ENCODE measurements at places on chromosomes 7 and 10.

GRCh38 chr10:79418886-79419595 lies 26.4 kb downstream of the ZCCHC24 start:
- no peak for DNase-seq

DNA sequence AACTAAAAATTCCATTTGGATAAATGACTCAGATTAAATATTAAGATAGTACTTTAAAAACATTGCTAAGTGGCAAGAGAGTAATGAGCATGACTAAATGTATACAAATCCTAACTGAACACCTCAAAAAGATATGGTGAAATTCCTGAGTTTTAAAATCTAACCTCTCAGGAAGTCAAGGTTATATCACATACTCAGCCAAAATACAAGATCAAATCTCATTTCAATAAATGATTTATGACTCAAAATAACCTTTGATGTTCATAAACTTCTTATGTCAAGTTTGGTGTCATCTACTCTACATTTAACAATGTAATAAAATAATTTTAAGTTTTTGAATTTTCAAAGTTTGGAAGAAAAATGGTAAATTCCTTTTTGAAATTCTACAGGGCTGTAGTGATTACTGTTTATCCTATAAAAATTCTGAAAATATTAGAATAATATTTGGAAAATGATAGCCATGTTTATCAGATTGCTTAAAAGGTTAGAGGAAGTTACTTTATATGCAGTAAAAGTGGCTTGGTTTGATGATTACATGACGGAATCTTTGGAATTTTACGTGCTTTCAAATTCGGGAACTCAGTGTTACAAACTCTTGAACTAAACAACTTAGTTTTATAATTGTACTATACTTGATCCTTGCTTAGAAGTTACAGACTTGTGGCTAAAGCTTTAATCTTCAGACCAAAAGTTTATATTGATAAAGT lies 43.7 kb downstream of the ASZ1 start:
- no peak for DNase-seq

DNA sequence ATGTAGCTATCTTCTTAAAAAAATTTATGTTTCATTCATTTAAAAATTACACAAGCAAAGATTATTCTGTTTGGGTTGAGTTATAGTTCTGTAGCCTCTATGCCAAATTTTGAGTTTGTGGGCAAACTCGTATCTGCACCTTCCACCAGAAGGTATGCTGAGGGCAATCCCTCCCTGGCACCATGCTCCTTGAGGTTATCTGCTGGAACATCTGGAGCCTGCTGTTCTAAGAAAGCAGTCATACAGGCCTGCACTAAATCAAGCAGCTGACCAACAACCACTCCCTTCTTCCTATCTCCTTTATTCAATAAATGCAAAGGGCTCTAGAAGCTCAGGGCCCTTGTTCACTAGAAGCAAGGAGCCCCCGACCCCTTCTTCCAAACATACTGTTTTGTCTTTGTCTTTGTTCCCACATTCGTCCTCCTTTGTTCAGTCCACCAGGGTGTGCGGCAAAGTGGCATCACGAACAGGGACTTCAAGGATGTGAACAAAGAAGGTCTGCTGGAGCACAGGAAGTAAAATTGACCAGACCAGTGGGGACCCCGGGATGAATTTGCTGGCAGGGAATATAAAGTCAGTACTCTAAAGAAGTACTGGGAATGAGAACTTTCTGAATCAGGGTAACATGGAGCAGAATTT lies 36.4 kb downstream of the OR13A1 start:
- no peak for DNase-seq

DNA sequence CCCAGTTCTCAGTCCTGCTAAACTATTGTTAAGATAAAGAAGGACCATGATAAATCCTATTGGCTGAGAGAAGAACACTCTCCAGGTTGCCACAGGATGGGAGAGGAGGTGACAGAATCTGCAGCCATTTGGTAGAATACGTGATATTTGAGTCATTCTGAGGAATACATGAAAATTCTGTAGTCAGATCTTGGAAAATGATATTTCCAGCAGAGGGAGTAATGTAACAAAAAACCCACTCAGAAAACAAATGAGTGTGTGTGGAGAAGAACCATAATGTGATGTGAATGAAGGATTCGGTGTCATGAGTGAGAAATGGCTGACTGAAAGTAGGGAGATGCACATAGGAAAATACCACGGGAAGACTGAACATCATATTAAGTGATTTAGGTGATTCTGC lies 128.5 kb upstream of the PFKP start:
- DNase-seq, result no peak

- no peak for DNase-seq
Observed at GRCh38 chr7:117937049-117937752, 64.0 kb upstream of the CTTNBP2 start.

- no peak for DNase-seq
Observed at GRCh38 chr10:1309617-1310270, 253.6 kb downstream of the WDR37 start.

GRCh38 chr10:123854498-123854897 lies 37.1 kb downstream of the CPXM2 start:
- DNase-seq, result no peak

DNA sequence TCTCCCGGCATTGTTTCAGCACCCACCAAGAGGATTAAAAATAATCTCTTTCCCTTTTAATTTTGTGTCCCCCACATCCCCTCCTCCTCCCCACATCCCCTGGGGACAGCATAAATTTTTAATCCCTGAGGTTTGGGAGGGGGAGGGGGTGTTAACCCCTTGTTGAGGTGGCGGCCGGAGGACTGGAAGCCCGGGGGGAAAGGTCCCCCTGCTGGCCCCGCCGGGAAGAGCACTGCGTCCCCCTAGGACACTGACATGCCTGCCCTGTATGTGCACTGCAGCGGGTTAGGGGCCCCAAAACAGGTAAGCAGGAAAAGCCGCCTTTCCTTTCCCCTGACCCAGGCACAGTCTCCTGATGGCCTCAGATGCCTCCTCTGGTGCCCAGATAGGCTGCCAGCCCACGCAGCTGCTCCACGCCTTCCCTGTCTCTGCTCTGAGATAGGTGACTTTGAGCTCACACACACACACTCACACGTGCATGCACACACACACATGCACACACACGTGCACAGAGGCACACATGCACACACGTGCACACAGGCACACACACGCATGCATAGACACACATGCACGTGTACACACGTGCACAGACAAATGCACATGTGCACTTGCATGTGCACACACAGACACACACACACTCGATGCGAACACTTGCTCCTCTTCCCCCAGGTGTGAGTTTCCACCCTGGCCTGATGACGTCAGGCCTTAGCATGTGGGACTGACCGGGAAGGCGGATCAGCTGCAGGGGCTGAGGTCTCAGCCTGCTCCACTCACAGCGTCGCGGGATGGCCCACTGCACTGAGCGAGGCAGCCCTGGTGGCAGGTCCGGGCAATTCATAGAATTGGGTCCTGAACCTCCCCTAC lies 12.3 kb downstream of the CNPY1 start:
- no peak for DNase-seq

GRCh38 chr10:126654579-126654978 lies 15.9 kb downstream of the C10orf90 start:
- DNase-seq, result no peak

DNA sequence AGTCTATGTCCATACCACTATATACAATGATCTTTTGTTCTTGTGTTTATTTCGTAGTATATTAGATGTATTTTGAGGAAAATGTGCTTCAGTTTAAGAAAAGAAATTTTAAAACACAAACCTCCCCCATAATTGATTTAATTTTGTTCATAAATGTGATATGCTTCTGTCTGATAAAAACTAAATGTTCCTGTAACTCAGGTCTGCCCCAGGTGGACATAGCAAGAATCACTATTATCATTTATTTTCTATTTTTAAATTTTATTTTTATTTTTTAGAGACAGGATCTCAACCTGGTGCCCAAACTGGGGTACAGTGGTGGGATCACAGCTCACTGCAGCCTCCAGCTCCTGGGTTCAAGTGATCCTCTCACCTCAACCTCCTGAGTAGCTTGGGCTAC lies 43.2 kb downstream of the BEND7 start:
- DNase-seq, result no peak

DNA sequence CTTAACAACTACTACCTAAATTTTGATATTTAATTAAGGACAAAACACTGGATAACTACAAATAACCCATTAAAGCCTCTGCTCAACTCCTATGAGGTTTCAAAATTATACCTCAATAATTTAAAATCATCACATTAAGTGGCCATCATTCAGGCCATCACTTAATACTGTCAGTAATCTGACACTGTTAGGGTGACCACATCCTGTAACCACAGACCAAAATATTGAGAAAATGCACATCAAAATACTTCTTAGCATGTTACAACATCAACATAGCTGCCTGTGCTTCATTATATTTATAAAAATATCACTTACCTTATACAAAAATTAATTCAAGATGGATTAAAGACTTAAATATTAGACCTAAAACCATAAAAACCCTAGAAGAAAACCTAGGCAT lies 23.3 kb downstream of the SEM1 start:
- no peak for DNase-seq

DNA sequence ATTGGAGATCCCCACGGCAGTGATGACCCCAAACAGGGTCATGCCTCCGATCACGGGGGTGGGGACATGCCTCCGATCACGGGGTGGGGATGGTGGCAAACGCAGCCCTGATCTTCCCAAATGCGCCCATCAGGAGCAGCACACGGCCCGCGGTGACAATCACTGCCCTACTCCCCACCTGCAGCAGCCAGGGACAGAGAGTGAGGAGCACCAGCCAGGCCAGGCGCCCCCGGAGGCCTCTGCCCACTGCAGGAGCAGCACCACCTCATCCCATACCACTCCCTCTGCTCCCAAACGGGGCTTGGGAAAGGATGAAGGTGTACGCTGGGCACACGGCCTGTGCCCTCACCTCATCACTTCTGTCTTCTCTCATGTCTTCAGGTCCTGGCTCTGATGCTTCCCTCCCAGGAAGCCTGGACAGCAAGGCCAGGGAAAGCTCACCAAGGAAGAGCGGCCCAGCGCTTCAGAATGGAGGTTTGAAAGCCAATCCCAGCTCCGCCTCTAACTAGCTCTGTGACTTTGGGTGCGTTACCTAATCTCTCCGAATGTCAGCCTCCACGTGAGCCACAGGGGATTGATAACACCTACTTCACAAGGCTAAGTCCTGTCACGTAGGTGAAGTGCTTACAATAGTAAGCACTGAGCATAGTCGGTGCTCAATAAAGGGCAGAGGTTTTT lies 37.1 kb downstream of the STRA8 start:
- DNase-seq, result no peak

DNA sequence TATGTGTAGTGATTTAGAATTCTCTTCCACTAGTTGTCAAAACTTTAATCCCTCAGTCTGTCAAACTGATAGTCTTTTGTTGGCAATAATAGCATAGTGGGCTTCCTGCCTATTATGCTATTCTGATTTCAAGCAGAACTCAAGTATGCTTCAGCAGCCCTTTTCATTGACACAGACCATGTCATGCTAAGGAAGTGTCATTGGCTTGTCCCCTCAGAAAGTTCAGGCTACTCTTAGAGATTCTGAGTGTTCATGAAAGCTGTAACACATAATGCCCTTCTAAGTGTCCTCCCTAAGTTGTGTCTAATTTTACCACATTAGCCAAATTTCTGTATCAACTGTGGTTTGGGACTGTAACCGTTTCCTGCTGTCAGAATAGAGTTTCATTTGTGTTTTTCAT lies 198.7 kb downstream of the THSD7A start:
- DNase-seq, result no peak

- DNase-seq, result no peak
Observed at GRCh38 chr10:124221356-124222317, 128.2 kb upstream of the CHST15 start.

DNA sequence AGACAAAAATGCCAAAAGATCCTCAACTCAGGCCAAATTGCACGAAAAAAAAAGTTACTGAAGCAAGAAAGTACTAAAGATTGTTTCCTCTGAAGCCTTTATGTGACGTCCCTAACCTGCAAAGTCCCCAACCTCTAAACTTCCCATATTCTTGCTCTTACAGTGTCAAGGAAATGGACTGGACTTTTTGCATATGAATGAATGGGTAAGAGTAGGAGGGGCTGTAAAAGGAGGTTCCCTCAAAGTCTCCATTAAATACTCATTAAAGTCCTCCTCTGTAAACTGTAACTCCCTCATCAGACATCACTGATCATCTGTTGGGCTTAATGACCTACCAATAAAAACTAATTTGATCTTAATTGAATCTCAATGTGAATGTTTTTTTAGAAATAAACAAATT lies 164.8 kb upstream of the STEAP1 start:
- no peak for DNase-seq

DNA sequence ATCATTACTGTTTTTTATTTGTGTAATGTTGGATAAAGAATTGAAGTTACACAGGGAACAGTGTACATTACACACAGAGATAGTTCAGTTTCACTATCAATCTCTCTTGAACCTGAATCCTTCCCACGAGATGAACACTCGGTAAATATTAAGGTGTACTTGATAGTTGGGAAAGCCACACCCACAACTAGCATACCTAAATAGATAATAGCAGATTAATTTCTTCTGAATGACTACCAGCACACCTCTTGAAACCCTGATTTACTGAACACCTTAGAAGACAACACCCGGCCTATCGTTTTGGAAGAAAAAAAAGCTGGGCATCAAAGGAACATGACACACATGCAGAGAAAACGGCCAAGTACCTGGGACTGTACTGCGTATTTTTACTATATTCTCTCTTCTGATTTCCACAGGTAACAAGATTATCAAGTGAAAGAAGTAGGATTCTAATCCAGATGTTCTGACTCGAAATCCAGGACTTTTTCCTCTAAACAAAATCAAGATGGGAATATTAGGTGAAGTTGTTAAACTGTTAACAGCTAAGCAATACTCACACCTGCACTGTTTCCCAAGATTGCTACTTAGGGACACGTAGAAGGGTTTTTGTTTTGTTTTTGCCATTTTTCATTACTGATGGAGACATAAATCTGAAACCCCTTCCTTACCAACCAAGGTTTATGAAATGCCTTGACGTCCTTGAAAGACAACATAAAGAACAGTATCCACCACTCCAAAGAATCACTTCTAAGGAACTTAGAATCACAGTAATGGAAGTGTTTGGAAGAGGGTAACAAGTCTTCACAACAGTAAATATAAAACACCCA lies 1.0 kb downstream of the CCDC186 start:
- DNase-seq, result no peak

GRCh38 chr7:114502454-114503254 lies 88.0 kb downstream of the FOXP2 start:
- DNase-seq, result peak; percentile 38

DNA sequence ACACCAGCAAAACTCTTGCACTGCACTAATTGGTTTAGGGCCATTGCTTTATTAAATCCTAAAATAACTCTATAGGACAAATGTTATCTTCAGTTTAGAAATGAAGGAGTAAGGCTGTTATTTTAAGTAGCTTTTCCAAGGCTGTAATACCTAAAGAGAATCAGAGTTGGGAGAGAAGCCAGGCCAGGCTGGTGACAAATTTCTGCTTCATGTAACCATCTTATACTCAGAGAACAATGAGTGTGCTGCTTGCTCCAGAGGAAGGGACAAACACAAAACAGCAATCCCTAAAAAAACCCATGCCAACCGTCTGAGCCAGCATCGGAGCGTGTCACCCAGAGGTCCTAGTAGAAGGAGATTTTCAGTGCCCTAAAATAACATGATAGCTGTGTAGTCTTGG lies 49.7 kb upstream of the TARP start:
- no peak for DNase-seq

All from fibroblast of the conjunctiva (primary cell).